ENCODE measurements at places on chromosomes 11 and 22. TPM values are rescaled to one million over a fixed set of nuclear protein-coding genes. Genes with fewer than 3 reads are reported as not detected.

The NTM gene
- 15.8 TPM for total RNA-seq

- DNase-seq, result no peak
Measured at GRCh38 chr11:60867871-60868681, 734 bp downstream of the ZP1 start.

- no peak for DNase-seq
Measured at GRCh38 chr11:2214527-2215229, 43.1 kb upstream of the TH start.

The SAC3D1 gene
- total RNA-seq, result 10.8 TPM

GRCh38 chr11:111814557-111815320 is 48.5 kb upstream of the PPP2R1B start:
- no peak for DNase-seq

- no peak for DNase-seq
Measured at GRCh38 chr11:13972043-13972910, 9.8 kb downstream of the SPON1 start.

- peak; percentile 76 for DNase-seq
Measured at GRCh38 chr11:8068605-8069221, 12.3 kb upstream of the TUB start.

The PLAAT5 gene
- not detected for total RNA-seq

The SPECC1L gene
- total RNA-seq, result 21.9 TPM

The ENTHD1 gene
- total RNA-seq, result not detected

- DNase-seq, result no peak
Measured at GRCh38 chr11:62451241-62451621, 32.4 kb downstream of the SCGB1A1 start.

DNA sequence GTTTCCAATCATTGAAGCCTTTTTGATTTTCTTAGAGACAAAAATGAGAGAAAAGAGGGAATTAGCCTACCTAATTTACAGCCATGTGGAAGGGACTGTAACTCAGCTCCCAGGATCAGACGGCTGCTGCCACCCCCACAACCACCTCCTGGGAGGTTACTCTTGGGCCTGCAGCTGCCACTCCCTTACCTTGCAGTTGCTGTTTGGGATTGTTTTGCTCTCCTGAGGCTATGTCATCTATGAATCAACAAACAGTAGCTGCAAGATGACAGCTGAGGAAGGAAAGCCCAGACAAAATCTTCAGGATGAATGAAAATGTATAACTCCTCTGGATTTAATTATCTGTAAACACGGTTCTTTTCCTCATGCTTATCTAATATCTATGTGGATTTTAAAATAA is 28.0 kb upstream of the ZC3H12C start:
- no peak for DNase-seq

DNA sequence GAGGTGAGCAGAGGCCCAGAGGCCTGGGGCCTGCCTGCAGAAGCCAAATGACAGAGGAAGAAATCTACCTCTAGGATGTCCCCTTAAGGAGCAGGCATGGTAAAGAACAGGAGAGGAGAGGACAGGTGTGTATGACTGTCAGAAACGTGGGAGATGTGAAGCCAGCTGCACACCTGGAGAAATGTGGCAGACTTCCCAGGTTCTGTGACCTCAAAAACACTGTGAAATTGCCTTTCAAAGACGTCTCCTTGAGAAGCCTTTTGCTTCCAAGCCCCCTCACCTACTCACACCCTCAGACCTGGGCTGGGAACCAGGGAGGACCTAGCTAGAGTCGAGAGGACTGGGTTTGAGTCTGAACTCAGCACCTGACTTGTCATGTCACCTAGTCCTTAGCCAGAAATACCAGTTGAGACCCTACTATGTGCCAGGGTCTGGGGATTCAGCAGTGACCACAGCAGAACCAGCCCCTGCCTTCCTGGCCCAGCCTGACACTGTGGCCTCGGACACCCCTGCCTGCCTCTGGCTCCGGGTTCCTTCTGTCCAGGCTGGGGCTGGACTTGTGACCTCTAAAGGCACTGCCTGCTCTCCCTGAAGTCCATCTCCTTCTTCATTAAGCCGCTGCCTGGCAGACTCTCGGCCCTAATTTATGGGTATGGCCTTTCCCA is 5.6 kb downstream of the TPBGL start:
- no peak for DNase-seq

- DNase-seq, result no peak
Measured at GRCh38 chr11:86184728-86185380, 59.7 kb upstream of the EED start.

The C11orf97 gene
- not detected for total RNA-seq

The CD3D gene
- total RNA-seq, result 0.51 TPM
